ENCODE measurements at places on chromosomes 13 and 19. TPM values are rescaled to one million over a fixed set of nuclear protein-coding genes. Genes with fewer than 3 reads are reported as not detected.

The CYP4F8 gene
- not detected for total RNA-seq

The NKPD1 gene
- 0.76 TPM for total RNA-seq

The FCER2 gene
- total RNA-seq: 0.48 TPM

The FCHO1 gene
- 26.8 TPM for total RNA-seq

The ZNF135 gene
- 5.6 TPM for total RNA-seq

All from WTC11 (cell line).